ENCODE measurements at places on chromosomes 3 and 15.

DNA sequence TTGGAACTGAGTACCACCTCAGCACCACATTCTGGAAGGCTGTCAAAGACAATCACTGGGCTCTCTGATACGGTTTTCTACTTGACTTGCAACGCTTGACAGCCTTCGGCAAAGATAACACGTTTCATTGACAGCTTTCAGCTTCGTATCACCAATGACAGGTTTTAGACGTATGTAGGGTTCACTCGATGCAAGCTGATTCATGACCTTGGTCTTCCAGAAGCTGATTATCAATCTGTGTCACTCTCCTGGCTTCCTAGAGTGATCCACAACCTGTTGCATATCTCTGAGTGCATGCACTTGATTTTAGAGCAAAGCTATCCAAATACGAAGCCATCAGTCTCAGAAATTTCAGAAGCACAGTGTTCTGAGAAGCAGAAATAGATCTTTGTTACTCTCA lies 381.6 kb downstream of the FEZF2 start:
- no peak for DNase-seq

DNA sequence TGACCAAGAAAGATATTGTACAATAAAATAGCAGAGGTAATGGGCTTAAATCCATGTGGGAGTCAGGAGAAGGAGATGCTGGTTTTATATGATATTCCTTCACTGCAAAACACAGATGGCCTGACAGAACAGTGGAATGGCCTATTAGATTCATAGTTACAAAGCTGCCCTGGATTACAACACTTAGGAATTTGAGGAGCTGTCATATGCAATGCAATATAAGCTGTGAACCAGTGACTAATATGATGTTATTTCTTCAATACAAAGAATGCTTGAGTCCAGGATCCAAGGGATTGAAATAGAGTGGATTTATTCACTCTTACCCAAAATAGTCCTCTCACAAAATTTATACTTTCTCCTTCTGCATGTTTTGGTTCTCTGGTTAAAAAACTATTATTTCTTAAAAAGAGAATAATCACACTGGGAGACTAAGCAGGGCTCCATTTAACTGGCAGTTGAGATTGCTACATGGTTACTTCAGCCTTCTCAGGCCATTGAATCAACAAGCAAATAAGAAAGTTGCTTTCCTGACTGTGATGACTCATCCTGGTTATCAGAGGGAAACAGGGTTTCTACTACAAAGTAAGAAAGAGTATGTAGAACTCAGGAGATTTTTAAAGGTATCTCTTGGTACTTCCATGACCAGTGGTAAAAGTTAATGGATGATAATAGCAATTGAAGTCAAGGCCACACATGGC lies 79.8 kb upstream of the ZPLD1 start:
- DNase-seq = no peak

DNA sequence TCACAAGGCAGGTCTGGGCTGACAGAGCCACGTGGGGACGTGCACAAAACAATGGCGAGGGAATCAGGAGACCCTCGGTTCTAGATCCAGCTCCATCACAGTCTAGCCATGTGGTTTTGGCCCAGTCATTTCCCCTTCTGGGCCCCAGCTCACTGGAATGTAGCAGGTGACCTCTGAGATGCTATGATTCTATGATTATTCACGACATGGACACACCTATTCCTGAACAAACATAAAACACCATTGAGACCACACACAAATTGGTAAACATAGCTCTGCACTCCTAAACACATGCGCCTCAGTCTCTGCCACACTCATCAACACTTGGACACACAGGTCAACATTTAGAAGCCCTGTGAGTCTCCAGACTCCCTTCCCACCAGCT lies 9.0 kb downstream of the IGDCC4 start:
- DNase-seq = no peak

GRCh38 chr3:78090382-78090781 lies 1050.5 kb downstream of the ROBO2 start:
- no peak for DNase-seq

GRCh38 chr3:46094506-46094905 lies 67.2 kb upstream of the XCR1 start:
- no peak for DNase-seq

DNA sequence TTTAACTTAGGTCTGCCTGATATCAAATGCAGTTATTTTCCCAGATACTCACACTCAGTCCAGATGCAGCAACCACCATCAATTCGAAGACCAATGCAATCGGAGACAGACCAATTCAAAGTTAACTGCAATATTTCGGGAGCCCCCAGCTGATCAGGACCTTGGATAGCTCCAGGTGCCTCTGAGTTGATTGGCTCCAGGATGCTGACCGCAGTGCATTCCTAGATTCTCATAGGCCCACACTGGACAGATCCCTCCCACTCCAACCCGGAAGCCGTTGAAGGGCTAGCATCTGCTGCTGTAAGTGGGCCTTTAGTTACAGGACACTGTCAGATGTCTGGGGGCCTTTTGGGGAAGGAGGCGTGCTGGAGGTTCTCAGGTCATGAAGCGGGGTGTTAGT lies 89.5 kb upstream of the ATP2B2 start:
- DNase-seq = peak; percentile 18

DNA sequence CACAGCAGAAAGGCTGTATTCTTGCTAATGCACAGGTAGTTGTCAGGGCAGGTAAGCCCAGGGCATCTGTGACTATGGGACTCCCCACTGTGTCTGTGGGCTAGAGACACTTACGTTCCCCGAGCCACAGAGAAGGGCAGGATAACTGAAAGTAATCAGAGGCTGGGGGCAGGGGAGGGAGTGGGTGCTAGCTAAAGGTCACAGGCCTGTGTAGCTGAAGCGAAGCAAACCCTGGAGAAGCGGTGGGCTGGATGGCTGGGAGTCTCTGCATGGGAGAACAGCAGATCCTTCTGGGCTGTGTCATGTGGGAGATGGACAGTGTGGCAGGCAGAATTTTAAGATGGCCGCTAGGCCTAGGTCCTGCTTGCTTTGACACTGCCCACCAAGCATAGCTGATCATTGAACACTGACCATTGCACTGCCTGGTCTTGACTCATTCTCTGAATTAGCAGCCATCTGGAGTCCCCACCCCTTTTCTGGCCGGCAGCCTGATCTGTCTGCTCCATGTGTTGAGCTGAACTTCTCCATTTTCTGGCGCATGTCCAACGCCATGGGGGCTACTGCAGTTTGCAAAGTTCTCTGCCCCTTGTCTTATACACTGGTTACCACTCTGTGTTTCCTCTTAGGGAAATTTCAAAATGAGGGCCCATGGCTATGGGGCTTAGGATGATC lies 110.0 kb downstream of the DGKG start:
- DNase-seq = no peak

DNA sequence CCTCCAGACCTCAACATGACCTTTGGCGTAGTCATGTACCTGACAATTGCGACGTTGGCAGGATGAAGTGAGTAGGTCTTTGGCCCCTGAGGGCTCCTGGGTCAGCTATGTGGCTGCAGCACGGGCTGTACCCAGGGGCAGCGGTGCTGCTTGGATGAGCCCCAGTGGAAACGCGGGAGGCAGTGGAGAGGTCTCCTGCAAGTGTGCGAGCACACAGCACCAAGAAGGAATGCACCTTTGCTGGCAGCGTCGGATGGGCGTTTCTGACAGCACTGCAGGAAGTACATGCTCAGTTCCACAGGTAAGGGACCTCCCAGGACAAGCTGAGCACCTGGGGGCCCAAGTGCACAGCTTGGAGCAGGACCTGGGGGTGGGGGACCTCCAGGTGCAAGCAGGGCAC lies 67.4 kb upstream of the UNC13C start:
- no peak for DNase-seq

DNA sequence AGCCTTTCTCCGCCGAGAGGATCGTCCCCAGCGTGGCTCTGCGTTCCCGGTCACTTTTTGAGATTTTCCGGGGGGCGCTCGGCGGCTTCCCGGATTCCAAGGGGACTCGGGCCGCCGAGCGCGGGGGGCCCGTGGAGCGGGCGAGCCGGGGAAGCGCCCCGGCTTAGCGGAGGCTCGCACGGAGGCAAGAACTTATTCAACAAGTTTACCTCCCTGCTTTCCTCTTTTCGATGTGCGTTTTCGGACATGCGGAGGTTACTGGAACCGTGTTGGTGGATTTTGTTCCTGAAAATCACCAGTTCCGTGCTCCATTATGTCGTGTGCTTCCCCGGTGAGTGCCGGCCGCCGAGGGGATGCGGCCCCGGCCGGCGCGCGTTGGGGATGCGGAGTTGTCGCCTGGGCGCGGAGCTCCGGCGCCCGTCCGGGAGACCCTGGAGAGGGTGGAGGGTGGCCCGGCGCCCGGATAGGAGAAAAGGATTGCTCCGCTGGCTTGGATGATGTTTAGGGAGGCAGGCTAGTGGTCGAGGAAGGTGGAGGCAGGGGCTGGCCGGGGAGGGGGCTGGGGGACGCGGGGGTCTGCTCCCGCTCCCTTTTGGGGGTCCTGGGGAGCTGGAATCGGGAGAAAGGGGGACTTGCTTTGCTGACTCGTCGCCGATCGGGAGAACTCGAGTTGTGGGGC lies 810 bp downstream of the PTPRG start:
- no peak for DNase-seq

GRCh38 chr3:160232014-160232413 lies 6.8 kb downstream of the C3orf80 start:
- DNase-seq = no peak

DNA sequence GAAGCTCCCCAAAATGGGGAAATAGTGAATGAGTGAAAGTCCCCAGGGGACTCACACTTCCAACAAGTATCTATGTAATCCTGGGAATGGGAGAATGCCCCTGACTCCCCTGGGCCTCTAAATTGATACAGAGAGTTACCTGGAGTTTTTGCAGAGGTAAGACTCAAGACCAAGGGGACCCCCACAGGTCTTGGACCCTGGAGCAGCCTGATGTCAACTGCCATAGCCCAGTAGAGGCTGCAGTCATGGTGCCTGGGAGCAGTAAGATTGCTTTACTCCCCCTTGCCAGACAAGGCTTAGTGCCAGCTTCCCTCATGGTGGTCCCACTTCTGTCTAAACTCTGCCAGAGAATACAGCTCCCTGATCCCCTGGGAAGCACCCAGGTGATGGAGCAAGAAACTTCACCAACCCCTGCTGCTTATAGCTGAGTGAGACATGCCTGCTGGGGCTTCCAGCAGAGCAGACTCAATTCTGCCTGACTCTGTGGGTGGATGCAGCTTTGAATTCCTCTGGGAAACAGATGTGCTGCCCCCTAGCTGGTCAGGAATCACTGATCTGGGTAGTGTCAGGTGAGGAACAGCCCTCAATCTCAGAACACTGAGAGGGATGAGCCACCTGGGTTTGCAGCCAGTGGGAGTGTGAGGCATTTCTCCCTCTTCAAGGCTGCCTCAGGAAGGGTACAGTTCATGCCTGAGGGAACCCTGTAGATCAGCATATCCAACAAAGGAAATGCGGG lies 485.9 kb downstream of the NSUN3 start:
- DNase-seq = no peak

- DNase-seq = no peak
Observed at GRCh38 chr3:111051354-111051753, 20.3 kb upstream of the NECTIN3 start.

- no peak for DNase-seq
Observed at GRCh38 chr3:113847664-113848461, 9.3 kb downstream of the GRAMD1C start.

DNA sequence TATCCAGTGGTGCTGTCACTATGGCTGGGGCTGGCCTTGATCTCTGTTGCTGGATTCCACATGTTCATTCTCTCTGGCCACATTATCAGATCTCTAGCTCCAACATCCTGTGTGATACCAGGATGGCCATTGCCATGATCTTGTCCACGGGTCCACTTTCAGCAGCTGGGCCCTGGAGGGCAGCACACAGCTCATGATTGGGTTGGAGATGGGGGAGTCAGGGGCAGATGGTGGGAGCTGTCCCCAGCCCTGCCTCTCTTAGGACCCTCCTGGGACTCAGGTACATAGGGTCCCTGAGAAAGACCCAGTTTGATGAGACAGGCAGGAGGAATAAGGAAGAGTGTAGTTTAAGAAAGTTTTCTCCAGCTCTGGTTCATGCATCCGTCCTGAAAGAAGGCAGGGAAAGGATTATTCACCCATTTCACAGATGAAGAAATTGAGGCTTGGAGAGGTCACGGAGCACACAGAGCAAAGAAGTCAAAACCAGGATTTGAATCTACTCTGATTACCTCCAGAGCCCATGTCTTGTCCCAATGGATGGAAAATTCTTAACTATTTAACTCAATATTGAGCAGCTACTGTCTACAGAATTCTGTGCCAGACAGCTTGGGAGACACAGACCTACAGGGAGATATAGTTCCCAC lies 100.5 kb downstream of the LINGO1 start:
- no peak for DNase-seq

DNA sequence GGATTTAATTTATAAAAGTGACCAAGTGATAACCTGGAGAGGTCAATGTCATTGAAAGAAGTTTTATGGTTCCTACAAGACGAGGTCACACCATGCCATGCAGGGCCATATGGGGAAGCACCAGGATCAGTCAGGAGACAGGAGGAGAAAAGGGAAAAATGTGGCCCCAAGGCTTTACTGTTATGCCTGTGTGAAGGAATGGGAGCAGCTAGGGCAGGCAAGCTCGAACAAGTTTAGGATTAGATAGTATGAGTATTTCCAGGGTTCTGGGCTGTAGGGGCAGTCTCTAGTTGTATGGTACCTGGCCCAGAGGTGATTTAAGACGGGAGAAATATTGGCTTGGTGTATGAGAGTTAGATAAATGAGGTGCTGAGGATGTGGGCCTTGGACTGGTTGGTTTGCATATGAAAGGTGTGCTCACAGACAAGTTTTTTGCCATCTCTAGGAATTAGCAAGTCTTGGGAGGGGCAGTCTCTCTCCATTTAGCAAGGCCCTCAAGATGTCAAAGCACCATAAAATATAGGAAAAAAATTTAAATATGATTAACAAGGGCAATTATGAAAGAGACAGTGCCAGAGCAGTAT lies 36.3 kb upstream of the DCLK3 start:
- DNase-seq = no peak

- DNase-seq = no peak
Observed at GRCh38 chr15:59419170-59419569, 18.8 kb upstream of the FAM81A start.

DNA sequence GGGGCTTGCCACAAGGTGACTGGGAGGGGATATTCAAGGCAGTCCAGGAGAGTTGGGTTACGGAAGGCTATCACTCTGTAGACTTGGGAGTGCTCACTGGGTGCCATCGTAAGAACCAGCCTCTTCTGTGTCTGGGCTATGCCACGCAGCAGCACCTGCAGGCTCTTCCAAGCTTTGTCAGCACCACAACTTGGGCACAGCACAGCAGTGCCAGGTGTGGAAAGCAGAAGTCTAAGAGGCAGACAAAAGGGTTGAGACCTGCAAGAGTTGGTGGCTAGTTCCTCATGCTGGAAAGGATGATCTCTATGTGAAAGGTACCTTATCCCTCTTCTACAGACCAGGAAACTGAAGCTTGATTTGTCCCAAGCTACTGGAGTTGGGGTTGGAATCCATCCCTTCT lies 15.8 kb downstream of the CX3CR1 start:
- DNase-seq = no peak

Measured in AG04450 (cell line).